ENCODE measurements at places on chromosomes 3 and 15. TPM values are rescaled to one million over a fixed set of nuclear protein-coding genes. Genes with fewer than 3 reads are reported as not detected.

GRCh38 chr15:66620744-66621344, 55.0 kb upstream of the LCTL start:
- DNase-seq, result no peak

Gene RPSA
- 447 TPM for total RNA-seq

Gene MUC20
- total RNA-seq, result 28.7 TPM

DNA sequence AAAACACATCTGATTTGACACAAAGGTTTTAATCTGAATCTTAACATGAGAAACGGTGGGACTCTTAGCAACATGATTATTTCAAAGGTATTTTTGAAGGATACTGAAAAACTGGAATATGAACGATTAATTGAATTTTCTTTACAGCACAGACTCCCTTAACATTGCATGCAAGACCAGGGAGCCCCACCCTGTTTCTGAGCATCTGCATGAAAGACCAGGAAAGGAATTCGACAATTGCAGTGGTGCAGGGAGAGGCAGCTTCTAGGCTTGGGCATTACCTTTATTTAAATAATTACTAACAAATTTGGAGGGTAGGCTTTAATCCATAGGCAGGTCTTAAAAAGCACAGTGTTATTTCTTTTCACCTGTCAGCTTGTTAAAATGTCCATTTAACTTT, 240.6 kb upstream of the TOPAZ1 start:
- DNase-seq, result no peak

DNA sequence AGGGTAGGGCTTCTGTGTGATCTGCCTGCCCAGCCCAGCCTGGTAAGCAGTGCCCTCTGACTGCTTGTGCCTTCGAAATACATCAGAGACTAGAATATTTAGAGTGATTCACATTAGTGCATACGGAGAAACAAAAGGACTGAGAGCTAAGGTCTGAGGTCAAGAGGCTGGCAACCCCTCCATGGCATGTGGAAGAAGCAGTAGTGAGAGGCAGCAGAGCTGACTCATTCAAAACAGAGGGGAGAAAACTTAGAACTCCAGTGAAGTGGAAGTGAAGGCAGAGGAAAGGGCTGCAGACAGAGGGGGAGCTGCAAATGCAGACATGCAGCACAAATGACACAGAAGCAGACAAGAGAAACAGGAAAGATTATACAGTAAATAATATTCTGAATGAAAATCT, 61.6 kb downstream of the ULK4 start:
- no peak for DNase-seq
